ENCODE measurements at places on chromosomes 4 and X.

GRCh38 chrX:14220386-14220944 lies 190.8 kb upstream of the GEMIN8 start:
- DNase-seq = no peak

DNA sequence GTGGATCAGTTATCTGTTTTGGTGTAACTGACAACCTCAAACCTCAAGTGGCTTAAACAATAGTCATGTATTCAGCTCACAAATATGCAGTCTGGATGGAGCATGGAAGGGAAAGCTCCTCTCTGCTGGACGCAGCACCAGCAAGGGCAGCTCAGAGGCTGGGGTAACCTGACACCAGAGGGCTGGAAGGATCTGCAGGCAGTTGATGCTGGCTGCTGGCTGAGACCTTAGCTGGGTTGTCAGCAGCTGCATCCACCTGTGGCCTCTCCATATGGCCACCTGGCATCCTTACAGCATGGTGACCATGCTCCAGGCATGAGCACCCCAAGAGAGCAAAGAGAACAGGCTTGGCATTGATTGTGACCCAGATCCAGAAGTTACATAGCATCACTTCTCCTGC lies 46.7 kb downstream of the ENPP6 start:
- peak; percentile 52 for DNase-seq

DNA sequence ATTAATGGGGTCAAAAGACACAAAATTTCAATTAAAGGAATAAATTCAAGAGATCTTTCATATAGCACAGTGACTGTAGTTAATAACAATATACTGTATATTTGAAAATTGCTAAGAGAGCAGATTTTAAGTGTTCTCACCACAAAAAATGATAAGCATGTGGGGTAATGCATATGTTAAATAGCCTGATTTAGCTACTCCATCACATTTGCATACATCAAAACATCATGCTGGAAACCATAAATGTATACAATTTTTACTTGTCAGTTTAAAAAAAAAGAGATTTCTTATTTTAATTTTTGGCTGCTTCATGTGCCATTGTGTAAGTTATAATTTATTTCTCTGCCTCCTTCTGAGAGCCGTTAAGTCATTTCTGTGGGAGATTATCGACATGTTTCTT lies 65.9 kb downstream of the FAM184B start:
- no peak for DNase-seq

- DNase-seq = no peak
Observed at GRCh38 chr4:150874338-150875226, 140.5 kb downstream of the LRBA start.

DNA sequence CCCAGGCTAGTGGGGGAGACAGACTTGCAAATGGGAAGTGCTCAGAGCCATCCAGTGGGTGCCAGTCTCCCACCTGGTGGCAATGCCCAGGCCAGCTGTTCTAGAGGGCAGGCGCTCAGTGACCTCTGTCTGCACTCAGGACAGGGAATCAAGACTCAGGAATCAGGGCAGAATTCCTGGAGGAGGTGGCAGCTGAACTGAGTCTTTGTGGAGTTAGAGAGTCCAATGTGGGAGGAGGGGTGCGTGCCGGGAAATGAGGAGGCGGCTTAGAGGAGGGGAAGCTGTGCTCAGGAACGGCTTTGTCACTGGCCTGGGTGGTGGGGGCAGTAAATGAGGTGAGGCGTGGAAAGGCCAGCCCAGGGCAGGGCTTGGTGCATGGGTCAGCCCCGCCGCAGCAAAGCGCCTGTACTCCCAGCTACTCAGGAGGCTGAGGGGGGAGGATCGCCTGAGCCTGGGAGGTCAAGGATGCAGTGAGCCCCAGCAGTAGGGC lies 31.3 kb upstream of the SORCS2 start:
- DNase-seq = no peak

GRCh38 chr4:157582141-157582540 lies 361.6 kb downstream of the GRIA2 start:
- DNase-seq = no peak

GRCh38 chr4:180539284-180539683 lies 1703.9 kb upstream of the TENM3 start:
- no peak for DNase-seq

DNA sequence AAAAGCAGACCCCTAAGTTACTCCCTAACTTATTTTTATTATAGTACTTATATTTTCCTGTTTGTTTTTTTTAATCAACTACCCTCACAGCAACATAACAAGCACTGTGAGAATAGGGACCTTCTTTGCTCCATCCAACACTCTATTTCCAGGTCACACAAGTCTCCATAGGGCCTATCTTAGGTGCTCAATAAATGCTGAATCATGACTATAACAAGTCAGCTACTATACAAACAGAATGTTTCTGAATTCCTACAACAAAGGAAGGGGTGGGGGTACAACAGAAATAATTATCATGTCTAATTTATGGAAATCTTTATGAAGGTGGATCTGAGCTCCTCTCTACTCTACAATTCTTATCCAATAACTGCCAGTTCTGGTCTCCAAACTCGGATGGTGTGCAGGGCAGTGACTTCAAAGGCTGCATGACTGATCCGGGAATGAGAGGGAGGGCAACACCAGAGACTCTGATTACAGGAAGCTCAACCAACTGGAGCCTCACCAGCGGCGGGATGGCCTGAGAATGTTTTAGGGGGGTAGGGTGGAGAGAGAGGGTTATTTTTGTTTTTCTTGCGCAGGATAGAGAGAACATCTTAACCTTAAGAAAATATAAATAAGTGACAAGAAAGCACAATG lies 71.1 kb downstream of the HADH start:
- DNase-seq = no peak

DNA sequence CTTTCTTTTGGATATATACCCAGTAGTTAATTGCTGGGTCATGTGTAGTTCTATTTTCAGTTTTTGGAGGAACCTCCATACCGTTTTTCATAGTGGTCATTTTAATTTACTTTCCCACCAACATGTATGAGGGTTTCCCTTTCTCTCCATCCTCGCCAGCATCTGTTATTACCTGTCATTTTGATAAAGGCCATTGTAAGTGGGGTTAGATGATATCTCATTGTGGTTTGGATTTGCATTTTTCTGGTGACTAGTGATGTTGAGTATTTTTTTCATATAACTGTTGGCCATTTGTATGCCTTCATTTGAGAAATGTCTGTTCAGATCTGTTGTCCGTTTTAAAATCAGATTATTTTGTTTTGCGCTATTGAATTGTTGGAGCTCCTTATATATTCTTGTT lies 28.8 kb upstream of the CXCL2 start:
- DNase-seq = no peak

- DNase-seq = no peak
Observed at GRCh38 chr4:38855466-38855865, 1.2 kb downstream of the TLR6 start.

- DNase-seq = peak; percentile 86
Observed at GRCh38 chr4:98516042-98516440, 142.4 kb downstream of the TSPAN5 start.

DNA sequence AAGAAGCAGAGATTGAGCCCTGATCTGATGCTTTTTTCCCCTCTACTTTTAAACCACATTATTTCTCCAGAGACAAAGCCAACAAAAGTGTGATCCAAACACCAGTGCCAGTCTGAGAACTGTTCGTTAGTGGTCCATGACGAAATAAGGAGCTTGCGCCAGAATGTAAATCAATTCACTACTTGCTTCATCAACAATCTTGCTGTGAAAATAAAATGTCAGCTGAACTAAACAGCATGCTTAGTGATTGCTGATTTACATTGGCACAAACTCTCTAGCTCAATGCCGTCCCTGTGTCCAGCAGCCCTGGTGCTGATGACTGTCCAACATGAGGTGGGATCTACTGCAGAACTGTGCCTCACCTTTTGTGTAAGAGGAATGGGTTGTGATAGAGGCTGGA lies 71.3 kb downstream of the SOX3 start:
- DNase-seq = no peak

- DNase-seq = no peak
Observed at GRCh38 chrX:140503714-140504351, 1.0 kb downstream of the SOX3 start.

GRCh38 chrX:71815906-71816156 lies 52.7 kb downstream of the CXorf49B start:
- DNase-seq = no peak

GRCh38 chr4:79958466-79959264 lies 114.4 kb downstream of the ANTXR2 start:
- no peak for DNase-seq

GRCh38 chr4:38987491-38987890 lies 44.7 kb downstream of the TMEM156 start:
- no peak for DNase-seq

DNA sequence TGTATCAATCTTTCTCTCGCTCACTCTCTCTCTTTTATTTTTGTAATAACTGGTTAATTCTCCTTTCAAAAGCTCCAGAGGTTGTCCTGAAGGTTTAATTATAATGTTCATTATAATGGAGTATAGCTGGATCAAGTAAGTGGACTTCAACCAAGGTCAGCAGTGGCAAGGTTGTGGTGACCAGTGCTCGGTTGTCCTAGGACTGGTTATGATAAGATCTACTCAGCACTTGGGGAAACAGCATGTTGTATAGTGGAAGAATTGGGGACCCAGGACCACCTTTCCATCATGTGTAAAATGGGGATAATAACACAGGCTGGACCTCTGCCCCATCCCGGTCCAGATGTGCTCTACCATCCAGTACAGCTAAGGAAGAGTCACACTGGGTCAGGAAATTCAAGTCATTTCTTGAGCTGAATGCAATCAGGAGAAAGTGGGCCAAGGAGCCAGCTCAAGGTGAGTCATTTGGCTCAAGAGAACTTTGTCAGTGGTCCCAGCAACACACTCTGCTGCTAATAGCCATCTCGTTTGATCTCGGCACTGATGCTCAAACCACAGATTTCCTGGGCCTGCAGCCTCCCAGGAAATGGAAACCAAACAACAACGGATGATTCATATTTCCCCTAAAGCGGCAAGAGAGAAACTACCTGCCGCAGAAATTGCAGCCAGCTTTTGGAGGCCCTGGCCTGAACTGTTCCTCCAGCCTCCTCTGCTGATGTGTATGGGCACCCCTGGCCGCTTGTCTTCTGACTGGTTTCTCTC lies 123.6 kb upstream of the RBPJ start:
- peak; percentile 79 for DNase-seq

GRCh38 chrX:38646129-38646528 lies 84.8 kb downstream of the TSPAN7 start:
- no peak for DNase-seq

GRCh38 chr4:176741253-176741652 lies 51.5 kb downstream of the VEGFC start:
- DNase-seq = no peak

DNA sequence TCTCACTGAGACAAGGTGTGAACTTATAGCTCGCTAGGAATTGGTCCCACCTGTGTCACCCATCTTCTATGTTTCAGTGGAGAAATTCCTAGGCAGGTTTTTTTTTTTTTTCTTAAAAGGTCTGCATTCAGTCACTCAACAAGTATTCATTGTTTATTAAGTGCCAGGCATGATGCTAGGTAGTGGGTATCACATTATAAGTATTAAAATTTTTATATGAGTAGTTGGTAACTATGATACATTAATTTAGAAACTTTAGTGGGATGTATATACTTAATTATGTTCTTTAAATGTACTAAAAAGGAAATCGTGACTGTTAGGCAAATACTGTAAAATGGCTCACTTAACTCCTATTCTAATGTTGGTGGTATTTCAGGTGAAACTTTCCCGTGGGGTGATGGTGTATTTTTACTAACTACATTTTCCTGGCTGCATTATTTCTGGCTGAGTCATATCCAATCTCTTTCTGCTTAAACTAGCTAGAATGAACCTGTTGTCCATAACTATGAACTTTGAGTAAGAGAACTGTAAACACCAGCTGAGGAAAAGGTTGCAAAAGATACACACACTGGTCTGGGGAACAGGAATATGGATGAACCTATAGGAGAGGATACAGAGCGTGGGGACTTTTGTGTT lies 49.3 kb upstream of the MED14 start:
- DNase-seq = no peak

GRCh38 chr4:110769578-110769977 lies 146.7 kb upstream of the PITX2 start:
- no peak for DNase-seq

- no peak for DNase-seq
Observed at GRCh38 chrX:50036426-50036825, 114.0 kb downstream of the CLCN5 start.

DNA sequence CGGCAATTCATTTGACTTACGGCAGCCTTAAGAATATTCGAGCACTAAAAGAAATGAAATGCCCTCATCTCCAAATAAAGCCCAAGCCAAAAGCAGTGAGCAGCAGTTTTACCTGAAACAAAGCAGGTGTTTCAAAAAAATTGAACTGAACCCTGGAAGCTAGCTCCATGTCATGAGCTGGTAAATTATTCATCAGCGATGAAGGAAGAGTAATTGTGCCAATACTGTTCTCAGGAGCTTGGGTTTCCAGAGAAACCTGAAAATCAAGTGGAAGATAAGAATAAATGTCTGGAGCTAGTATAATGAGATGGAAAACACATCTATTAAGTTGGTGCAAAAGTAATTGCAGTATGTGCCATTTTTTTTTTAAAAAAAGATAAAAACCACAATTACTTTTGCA lies 24.0 kb upstream of the PHKA2 start:
- DNase-seq = no peak

DNA sequence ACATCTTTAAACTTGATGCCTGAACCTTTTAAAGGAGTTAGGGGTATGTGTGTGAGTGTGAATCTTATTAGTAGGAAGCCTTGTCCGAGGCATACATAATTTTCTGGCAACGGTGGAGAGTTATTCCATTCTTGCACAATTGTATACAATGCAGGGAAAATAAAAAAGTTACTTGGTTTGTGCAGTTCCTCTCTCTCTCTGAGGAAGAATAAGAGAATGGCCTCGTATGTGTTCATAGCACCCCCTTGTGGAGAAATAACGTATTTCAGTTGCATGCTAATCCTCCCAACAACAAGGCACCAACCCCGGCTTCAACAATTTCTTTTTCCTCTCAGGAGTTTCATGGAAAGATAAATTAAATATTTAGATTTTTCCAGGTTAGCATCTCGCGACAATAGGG lies 33.7 kb upstream of the FGF13 start:
- no peak for DNase-seq

- no peak for DNase-seq
Observed at GRCh38 chrX:125333583-125333982, 13.9 kb downstream of the TEX13C start.

DNA sequence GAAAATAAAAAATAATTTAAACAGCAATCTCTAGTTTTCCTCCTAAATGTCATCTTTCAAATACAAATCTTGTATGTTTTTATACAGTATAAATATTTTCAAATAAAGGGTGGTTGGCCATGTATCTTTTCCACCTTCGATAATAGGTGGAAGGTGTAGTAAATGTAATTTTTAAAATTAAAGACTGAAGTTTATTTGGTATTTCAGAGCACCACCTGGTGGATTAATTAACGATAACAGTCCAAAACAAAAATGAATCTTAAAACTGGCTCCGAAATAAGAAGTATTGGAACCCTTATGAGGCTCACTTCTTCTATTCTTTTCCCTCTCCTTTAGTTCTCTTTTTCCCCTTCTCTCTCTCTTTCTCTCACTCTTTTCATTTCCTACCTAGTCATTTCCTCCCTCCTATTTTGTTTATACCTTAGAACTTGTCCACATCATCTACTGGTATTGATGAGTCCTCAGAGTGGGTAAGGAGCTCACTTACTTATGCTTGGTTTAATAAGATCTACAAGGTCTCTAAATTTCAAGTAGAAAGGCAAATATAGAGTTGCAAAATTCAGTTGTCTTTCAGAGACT lies 82.9 kb upstream of the EXOC1L start:
- no peak for DNase-seq

Data from non-pigmented ciliary epithelial cell (primary cell).